ENCODE measurements at places on chromosomes 3 and 15.
A peak's percentile ranks its signal among the peaks of the same experiment; 100 is the strongest.

DNA sequence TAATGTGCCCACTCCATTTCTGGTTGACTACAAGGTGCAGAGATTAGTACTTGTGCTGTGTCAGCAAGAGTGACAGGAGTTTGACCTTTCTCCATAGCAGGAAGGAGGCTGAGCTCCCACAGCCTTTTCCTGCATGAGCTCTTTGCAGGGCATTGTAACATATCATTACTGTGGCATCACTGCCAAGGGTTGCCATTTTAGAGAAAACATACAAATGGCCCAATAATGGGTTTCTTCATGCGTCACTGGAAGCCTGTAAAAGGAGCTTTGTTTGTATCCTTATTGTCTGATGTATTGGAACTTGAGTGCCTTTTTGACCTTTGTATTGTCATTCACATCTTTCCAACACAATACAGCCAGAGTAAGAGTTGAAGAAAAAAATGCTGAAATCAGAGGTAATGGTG lies 323.0 kb upstream of the CDIN1 start:
- DNase-seq, result no peak

- no peak for DNase-seq
Observed at GRCh38 chr3:186979852-186980251, 49.5 kb downstream of the ST6GAL1 start.

DNA sequence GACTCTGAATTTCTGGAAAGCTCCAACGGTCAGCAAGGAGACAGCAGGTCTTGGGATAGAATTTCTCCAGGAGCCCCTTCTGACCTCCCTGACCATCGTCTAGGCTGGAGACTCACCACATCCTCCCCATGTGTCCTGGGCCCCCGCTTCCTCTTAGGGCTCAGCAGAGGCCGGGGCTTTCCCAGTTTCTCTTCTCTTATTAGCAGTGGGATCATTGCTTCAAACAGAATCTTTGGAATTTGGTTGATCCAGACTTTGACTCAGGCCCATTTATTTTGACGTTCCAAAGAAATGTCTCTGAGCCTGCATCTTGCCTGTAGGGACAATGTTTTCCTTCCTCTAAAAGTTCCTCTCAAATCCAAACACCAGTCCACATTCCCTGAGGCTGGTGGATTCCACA lies 38.4 kb upstream of the SLC6A6 start:
- DNase-seq, result no peak

DNA sequence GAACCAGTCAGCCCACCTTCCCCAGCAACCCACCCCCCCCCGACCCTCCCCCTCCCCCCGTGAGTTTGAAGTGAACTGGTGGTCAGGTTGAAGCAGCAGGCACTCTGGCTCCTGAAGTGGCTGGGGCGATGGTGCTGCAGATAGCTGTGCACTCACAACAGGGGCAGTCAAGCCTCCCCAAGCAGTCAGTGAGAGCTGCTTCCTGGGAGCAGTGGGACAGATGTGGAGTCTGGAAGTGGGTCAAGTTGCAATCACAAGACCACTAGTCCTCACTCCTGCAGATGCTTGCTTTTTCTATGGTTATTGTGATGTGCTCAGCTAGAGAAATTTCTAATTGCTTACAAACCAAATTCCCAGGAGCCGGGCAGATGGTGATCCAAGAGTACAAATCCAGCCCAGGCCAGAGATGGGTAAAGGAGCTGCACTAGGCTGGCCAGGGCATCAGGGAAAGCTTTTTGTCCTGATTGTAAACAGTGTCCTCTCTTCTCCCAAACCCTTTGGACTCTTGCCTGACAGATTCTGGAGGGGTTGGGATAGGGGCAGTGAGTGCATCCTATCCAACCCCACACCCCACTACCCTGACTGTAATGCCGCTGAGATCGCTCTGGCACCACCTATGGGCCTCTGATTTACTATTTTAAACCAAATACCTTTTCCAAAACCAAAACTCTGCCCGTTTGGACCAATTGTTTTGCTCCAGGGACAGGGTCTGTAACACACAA lies 9.8 kb upstream of the CLPX start:
- DNase-seq, result no peak

DNA sequence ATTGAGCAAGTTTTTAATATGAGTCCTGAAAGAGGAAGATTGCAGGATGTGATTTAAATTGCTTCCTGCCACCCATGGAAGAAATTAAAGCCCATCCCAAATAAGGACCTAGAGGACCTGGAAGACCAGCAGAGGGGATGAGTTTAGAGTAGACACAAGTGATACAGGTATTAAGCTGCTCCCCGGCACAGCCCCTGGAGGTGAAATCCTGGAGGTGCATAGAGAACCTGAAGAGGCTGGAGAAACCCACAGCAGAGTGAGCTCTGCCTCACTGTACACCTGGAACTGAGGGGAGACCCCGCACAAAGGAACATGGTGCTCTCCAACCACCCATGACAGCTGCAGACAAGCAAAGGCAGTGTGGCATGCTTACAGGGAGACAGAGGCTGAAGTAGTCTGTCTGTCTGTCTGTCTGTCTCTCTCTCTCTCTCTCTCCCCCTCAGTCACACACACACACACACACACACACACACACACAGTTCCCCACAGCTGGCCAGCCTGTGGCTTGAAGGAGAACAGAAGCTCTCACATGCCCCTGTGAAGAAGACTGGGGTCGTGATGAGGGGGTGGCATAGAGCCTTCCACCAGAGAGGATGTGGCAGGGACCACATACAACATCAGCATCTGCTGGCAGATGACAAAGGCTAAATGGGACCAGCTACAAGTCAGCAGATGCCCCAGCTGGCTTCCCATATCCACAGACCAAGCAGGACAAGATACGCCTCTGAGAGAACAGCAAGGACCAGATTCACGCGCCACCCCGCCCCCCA lies 38.1 kb downstream of the FSIP1 start:
- no peak for DNase-seq

GRCh38 chr15:38074029-38074428 lies 139.6 kb downstream of the TMCO5A start:
- no peak for DNase-seq

DNA sequence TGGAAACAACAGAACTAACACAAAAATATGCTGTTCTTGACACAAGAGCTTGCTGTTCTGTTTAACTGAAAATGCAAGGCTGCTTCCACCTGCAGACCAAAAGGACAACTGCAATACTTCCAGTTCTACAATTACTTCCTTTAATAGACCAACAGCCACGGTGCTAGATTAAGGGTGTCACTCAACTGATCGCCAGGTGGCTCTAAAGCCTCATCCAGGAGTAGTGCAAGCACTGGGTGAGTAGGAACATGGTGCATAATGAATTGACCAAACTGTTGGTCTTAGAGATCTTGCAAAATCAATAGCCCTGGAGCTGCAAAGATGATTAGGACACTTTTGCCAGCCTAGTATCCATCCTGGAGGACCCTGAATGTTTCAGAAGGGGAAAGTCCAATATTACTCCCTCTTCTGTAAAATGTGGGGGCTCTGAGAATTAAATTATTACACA lies 3.6 kb upstream of the CLDN16 start:
- DNase-seq, result peak; percentile 41

- DNase-seq, result no peak
Observed at GRCh38 chr15:45873781-45874180, 239.0 kb downstream of the SQOR start.

DNA sequence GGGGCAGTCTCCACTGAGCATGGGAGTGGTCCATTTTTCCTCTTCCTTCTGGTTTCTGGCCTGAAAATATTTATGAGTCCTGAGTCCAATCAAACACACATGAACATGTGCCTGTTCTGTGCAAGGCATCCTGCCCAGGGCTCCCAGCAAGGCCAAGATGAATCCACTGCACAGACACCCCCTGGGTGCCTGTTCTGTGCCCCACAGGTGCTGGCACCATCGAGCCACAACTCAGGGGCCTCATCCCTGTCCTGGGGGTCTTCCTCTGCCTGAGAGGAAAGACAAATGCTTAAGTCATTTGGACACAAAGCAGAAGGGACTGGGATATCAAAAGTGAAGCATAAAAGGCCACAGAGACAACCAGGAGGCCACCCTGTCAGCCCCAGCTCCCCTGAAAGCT lies 87.4 kb upstream of the IQSEC1 start:
- no peak for DNase-seq

DNA sequence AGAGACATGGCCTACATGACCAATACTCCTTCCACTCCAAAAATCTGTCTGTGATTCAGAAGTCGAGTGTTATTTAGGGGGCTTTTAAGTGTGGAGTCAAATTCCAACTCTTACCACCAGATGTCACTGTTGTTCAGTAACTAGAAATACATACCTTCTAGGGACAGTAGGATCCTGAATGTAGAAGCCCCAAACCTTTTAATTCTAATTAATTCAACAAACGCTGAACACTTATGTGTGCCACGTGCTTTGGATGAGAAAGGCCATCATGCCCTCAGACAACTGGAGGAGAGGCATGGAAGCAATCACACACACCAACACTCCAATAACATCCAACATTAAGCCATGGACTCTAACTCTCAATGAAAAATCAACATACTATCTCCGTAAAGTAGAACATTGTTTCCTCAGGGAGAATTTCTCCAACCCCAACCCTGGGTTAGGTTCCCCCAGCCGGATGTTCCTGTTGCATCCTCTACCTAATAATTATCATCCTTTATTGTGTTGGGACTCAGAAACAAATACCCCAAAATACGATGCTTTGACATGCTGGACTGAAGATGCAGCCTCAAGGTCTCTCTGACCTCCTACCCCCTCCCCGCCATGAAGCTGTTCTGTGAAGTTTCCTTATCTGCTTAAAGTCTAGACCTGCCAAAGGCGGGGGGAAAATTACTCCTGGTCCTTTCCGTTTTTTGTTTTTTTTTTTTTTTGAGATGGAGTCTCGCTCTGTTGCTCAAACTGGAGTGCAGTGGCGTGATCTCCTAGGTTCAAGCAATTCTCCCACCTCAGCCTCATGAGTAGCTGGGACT lies 8.0 kb upstream of the CCDC13 start:
- peak; percentile 75 for DNase-seq

GRCh38 chr3:177201700-177202397 lies 4.6 kb upstream of the TBL1XR1 start:
- peak; percentile 92 for DNase-seq

DNA sequence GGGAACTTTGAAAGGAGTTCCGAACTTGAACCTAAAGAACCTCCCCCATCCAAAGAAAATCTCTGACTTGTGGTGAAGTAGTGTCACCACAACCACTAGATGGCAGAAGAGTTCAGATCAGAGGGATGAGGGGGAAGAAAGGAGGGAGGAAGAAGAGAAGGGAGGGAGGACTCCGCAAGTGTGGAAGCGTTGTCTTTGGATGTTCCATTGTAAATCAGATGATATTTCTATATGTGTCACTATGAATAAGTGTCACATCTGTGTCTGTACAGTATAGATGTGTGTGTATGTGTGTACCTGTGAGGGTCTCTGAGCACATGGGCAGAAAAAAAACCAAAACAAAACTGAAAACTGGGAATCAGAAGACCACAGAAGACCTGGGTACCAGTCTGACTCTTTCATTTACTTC lies 16.9 kb downstream of the SLC24A1 start:
- DNase-seq, result peak; percentile 77

DNA sequence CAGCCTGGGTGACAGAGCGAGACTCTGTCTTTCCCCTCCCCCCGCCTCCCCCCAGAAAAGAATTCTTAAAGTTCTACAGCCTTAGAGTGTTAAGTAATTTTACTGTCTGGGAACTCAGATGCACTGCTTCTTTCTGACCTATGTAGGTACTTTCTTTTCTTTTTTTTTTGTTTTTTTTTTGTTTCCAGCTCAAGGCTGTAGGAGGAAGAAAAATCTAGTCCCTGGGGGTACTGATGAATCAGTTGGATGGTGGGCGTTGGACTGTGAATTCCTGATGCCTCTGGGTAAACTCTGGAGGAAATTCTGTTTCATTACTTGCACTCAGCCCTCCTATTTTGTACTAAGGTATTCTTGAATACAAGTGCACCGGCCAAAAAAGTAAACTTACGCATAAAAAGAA lies 10.8 kb downstream of the GHRL start:
- no peak for DNase-seq

DNA sequence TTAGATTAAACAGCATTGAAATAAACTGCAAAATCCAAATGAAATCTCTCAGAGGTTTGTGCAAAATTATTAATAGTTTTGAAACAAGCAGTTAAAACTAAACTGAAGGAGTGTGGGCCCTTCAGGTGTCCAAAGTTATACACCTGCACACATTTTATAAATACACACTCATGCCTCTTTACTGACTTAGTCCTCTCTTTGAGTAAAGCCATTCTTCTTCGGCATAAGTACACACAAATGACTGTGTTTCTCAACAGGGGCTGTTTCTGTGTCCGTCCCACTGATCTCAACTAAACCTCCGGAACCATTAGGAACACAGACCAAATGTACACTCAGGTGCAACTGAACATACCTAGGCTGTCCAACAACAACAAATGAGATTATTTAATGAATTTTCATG lies 18.8 kb downstream of the MECOM start:
- no peak for DNase-seq

GRCh38 chr15:91238644-91239425 lies 138.8 kb downstream of the SV2B start:
- DNase-seq, result no peak

GRCh38 chr15:81897057-81897677 lies 148.7 kb downstream of the MEX3B start:
- DNase-seq, result no peak

GRCh38 chr3:169863458-169863899 lies 6.3 kb downstream of the LRRC31 start:
- peak; percentile 80 for DNase-seq

GRCh38 chr3:168002786-168003368 lies 92.8 kb downstream of the GOLIM4 start:
- DNase-seq, result peak; percentile 13

DNA sequence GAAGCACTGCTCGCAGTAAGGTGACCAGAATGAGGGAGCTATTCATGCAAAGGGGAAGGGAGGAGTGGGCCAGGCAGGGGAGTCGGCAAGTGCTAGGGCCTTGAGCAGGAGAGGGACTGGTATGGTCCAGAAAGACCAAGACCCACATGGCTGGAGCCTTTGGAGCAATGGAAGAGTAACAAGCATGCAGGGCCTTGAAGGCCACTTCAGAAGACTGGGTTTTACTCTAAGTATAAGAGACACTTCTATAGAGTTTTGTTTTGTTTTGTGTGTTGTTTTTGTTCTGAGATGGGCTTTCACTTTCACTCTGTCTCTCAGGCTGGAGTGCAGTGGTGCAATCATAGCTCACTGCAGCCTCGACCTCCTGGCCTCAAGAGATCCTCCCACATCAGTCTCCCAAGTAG lies 42.0 kb downstream of the BFSP2 start:
- DNase-seq, result peak; percentile 39

- no peak for DNase-seq
Observed at GRCh38 chr3:164459521-164460151, 618.7 kb downstream of the SI start.

GRCh38 chr3:24365168-24365567 lies 129.5 kb downstream of the THRB start:
- DNase-seq, result peak; percentile 31

DNA sequence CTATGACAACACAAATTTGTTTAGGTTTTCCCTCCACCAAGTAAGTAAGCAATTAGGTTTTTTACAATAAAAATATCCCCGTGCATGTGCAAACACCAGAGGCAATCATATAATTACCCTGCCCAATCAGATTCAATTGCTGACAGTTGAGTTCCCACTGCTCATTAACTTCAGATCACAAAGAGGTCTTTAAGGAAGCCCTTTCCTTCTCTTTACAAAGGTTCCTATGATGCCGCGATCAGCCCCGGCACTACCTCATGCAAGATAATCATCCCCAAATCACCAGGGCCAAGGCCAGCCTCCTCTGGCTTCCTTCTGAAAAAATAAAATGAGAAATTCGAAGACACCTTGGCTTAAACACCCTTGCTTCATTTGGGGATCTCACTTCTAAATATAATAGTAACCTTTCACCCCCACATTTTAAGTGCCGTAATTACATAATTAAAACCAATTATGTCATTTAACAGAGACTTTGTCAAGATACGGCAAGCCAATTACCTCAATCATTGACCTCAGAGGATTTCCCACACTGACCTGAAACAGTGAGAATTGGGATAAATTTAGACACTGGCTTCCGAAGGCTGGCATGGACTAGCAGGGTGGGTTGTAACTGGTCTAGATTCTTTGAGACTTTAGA lies 121.3 kb upstream of the WNT5A start:
- DNase-seq, result no peak

All from NB4 (cell line).